Fibroblast of villous mesenchyme (primary cell): ENCODE measurements at places on chromosomes 4 and X. TPM values are rescaled to one million over a fixed set of nuclear protein-coding genes. Genes with fewer than 3 reads are reported as not detected.

TMA16 gene
- total RNA-seq = 30.6 and 53.5 TPM in 2 replicates

- peak; percentile 45 for DNase-seq
These were observed 8.8 kb downstream of the GPRIN3 start for GRCh38 chr4:89298788-89299152.

PFKFB1 gene
- under 0.01 TPM in 1 of 2 replicates, not detected in the other for total RNA-seq

GATA1 gene
- not detected in 2 replicates for total RNA-seq

BANK1 gene
- total RNA-seq = 0.32 and 0.86 TPM in 2 replicates

SSX4B gene
- total RNA-seq = not detected in 2 replicates

- peak; percentile 82 for DNase-seq
These were observed 49.8 kb downstream of the SH3RF1 start for GRCh38 chr4:169220854-169221411.

DNA sequence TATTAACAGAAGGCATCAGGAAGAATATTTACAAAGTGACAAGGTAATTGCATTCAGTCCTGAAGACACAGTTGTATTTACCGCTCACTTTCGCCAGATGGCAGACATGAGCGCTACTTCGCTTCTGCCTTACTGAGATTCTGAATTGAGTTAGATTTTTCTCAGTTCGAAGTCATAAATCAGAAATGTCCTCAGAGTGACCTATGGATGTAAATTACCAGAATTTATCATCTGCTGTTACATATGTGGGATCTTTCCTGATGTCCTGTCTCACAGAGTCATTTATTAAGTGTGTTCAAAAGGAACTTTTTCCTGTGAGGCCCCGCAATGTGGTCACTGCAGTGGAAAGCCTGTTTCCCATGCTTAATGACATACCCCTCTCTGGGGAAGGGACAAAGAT is 97.3 kb upstream of the DCLK2 start:
- peak; percentile 62 for DNase-seq

C4orf54 gene
- total RNA-seq = under 0.01 TPM in 1 of 2 replicates, not detected in the other

DNA sequence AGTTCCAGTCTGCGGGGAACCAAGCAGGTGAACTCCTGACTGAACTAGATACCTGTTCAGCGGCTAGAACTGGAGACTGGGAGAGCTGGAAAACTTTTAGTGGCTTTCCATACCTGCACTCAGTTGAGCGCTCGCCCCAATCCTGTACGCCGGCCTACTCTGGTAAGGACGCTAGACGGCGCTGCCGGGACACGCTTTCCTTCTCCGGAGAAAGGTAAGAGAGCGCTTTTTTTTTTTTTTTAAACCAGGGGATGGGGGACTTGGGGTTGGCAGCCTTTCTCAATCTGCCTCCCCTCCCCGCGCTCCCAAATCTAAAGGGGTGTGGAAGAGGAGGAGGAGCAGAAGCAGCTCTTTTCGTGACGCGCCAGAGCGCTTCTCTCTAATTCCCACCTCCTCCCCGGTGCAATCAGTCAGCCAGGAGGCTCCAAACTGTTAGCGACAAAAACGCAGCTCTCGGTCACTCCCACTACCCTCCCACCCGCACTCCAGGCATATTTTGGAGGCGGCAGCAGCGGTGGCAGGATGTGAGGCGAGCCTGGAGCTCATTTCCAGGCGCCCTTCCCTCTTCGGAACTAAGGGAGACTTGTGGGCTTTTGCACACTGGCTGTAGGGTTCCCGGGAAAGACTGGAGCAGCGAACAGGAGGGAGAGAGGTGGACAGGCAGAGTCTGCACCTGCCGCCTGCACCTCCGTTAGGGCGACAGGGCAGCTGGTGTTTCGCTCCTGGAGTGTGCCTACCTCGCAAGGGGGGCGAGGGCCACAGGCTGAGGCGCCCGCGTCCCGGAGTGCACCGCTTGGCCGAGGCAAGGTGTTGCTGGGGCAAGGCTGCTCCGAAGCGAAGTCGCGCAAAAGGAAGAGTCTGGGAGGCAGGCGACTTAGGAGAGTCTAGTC is at the start of gene IL1RAPL2:
TSS of gene IL1RAPL2 (plus strand) at position 409 of the 890 bp plus-strand sequence.
- DNase-seq = peak; percentile 17

DNA sequence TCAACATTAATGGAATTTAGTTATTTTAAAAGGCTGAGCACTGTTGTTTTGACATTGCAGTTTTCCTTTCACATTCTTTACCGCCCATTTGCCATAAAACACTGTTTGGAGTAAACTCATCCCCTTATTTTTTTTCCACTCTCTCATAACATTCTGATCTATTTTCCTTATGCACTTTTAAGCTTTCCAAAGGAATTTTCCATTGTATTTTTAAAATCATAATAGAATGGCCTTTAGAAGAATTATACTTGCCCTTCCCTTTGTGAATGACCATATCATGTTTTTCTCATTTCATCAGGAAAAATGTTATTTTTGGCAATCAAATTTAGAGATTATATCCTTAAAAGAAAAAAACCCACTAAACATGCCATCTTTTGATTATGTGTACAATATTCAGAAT is 1074.2 kb downstream of the STIM2 start:
- peak; percentile 30 for DNase-seq

GPRASP1 gene
- total RNA-seq = 2.6 and 2.9 TPM in 2 replicates

ZNF630 gene
- 0.32 and 3.0 TPM in 2 replicates for total RNA-seq

- DNase-seq = no peak
These were observed 447 bp downstream of the PDZD11 start for GRCh38 chrX:70289168-70289792.
